ENCODE measurements at places on chromosomes 6 and 20.

DNA sequence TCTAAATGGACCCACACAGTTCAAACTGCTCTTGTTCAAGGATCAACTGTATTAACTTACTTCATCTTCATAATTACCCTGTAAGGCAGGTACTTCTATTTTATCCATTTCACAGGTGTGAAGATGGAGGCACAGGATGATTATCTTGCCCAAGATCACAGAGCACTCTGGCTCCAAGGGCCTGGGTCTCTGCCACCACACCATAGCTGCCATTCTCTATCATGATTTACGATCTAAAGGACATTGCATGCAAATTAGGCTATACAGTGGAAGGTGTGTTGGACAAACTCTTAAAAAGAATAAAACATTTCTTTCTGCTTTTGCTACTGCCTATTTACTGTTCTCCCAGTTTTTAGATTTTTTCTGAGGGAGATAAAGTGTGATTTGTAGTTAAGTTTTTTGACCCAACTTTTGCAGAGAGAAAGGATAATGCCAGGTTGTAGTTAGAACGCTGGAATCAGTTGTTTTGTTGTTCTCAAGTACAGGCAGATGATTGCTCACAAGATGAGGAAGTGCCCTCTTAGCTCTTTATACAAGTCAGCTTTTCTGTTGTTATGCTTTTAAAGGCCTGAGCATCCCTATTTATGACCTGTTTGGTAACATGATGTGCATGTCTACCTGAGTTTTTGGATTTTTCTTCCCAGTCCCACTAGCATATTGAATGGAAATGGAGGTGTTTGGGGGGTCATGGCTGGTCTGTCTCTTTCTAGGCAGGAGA lies 247.9 kb downstream of the ZFAND3 start:
- no peak overlapping the region for H3K27ac ChIP-seq
- no peaks in the 10 kb centered on the region for H3K4me1 ChIP-seq
- peaks cover 9% of the 10 kb centered on the region for H3K36me3 ChIP-seq
- DNase-seq: no peak
- no peaks in the 10 kb centered on the region for H3K27me3 ChIP-seq

- no peaks in the 10 kb centered on the region for H3K36me3 ChIP-seq
- no peak for DNase-seq
- no peaks in the 10 kb centered on the region for H3K4me1 ChIP-seq
- H3K27ac ChIP-seq: no peak overlapping the region
These were observed 204.2 kb downstream of the TBC1D7 start for GRCh38 chr6:13124131-13124530.

DNA sequence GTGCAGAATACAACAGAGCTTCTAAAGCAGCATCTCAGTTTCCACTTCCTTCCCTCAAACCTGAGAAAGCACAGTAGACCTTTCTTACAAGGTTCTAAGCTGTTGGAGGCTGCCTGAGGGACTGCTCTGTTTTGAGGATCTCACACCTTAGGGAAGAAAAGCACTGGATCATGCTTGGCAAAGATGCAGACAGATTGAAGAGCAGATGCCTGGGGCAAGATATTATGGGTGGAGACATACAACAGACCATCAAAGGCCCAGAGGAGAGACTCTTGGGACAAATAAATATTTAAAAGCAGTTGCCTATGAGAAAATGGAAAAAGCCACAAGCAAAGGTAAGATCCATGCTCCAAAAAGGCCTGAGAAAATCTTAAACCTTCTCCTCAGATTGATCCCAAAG lies 6.2 kb downstream of the ZNF337 start:
- DNase-seq: no peak
- H3K36me3 ChIP-seq: peaks cover 5% of the 10 kb centered on the region
- H3K27ac ChIP-seq: no peak overlapping the region
- H3K4me1 ChIP-seq: peaks cover 1% of the 10 kb centered on the region

GRCh38 chr6:43687079-43687436 lies 533 bp downstream of the MRPS18A start:
- H3K27ac ChIP-seq: peak overlapping the region; percentile 80
- peaks cover 8% of the 10 kb centered on the region for H3K4me1 ChIP-seq
- no peak for DNase-seq
- no peaks in the 10 kb centered on the region for H3K36me3 ChIP-seq

GRCh38 chr6:20997143-20997769 lies 463.0 kb downstream of the CDKAL1 start:
- no peak for DNase-seq
- no peaks in the 10 kb centered on the region for H3K4me1 ChIP-seq
- no peaks in the 10 kb centered on the region for H3K36me3 ChIP-seq

DNA sequence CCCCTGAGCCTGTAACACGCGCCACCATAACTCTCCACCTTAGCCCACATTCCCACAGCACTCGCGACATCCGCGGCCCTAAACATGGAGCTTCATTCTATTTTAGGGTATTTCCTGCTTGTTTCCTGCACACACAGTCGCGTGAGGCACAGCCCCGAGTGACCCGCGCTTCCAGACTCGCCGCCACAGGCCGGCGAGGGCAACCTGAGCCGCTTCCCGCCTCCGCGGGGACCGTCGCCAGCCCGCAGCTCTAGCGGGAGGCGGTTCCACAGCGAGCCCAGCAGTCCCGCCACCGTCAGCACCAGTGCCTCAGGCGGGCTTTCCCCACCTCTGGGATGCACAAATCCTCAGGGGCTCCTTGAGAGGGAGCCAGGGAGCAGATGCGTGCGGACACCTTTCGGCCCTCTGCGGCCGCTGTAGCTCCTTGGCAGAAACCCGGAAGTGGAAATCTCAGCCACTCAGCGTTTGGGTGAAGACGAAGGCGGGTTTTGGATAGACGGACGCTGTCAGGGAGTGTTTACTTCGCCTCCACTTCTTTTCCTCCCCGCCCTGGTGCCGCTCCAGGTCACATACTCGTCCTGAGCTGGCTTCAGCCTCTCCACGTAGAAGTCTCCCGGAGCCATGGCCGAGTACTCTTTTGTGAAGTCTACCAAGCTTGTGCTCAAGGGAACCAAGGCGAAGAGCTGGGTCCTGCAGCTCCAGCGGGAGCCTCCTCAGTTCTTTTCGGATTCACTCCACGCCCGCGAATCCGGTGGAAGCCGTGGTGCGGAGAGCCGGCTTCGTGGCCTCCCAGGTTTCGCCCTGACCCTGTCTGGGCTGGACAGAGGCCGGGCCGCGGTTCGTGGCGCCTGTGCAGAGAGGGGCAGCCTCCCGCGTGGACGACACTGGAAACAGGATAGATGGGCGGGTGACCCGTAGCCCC lies 2177.4 kb upstream of the DEFB115 start:
- H3K27me3 ChIP-seq: no peaks in the 10 kb centered on the region
- DNase-seq: no peak
- H3K4me1 ChIP-seq: no peaks in the 10 kb centered on the region
- H3K36me3 ChIP-seq: no peaks in the 10 kb centered on the region
- peak overlapping the region; percentile 50 for H3K4me3 ChIP-seq
- H3K27ac ChIP-seq: no peak overlapping the region

DNA sequence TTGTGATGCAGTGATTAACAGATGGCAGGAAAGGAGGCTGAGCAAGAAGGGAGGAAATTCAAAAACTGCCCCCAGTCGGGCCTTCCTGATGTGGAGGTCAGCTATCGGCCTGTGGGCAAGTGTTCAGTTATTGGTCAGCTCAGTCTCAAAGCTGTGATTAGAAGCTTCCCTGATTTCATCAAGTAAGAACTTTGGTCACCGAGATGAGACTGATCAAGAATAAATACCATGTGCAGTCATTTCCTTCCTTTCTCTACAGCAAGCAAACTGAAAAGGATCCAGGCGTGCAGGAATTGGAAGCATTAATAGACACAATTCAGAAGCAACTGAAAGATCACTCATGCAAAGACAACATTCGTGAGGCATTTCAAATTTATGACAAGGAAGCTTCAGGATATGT lies 69.7 kb downstream of the EFHC1 start:
- peaks cover 2% of the 10 kb centered on the region for H3K36me3 ChIP-seq
- H3K4me1 ChIP-seq: no peaks in the 10 kb centered on the region
- no peak for DNase-seq

DNA sequence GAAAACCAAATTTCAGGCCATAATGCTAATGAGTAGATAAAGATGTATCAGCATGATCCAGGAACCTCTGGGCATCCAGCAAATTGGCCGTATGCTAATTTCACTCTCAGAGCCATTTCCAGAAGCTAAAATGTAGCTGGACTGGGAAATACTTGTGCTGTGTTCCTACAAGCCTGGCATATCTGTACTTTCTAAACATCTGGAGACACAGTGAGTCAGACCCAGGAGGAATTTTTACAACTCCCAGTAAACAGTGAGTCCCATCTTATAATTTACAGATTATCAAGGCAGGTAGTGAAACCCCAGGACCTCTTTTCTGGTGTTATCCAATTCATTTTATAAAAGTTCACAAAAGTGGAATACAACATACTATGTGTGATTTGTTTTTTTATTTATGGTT lies 683.0 kb upstream of the ADGRB3 start:
- no peak overlapping the region for H3K27ac ChIP-seq
- H3K4me3 ChIP-seq: no peak overlapping the region
- H3K36me3 ChIP-seq: no peaks in the 10 kb centered on the region
- no peak for DNase-seq

GRCh38 chr6:156311291-156311690 lies 465.9 kb upstream of the ARID1B start:
- no peak overlapping the region for H3K27ac ChIP-seq
- no peak for DNase-seq
- H3K4me3 ChIP-seq: no peak overlapping the region
- no peaks in the 10 kb centered on the region for H3K36me3 ChIP-seq
- no peaks in the 10 kb centered on the region for H3K4me1 ChIP-seq
- no peaks in the 10 kb centered on the region for H3K27me3 ChIP-seq

- no peaks in the 10 kb centered on the region for H3K36me3 ChIP-seq
- H3K27ac ChIP-seq: no peak overlapping the region
- H3K27me3 ChIP-seq: peaks cover 100% of the 10 kb centered on the region
- H3K4me1 ChIP-seq: peaks cover 18% of the 10 kb centered on the region
- peak overlapping the region; percentile 44 for H3K4me3 ChIP-seq
These were observed 9.2 kb upstream of the TBX18 start for GRCh38 chr6:84773431-84774156.

- no peak for DNase-seq
- H3K27ac ChIP-seq: no peak overlapping the region
- no peaks in the 10 kb centered on the region for H3K36me3 ChIP-seq
- no peaks in the 10 kb centered on the region for H3K4me1 ChIP-seq
- no peak overlapping the region for H3K4me3 ChIP-seq
These were observed 363.9 kb downstream of the TAF4 start for GRCh38 chr20:61701802-61702201.

- H3K27ac ChIP-seq: no peak overlapping the region
- no peak overlapping the region for H3K4me3 ChIP-seq
- DNase-seq: no peak
- H3K27me3 ChIP-seq: no peaks in the 10 kb centered on the region
- no peaks in the 10 kb centered on the region for H3K36me3 ChIP-seq
These were observed 6.7 kb upstream of the KLHL31 start for GRCh38 chr6:53672237-53672636.

- no peaks in the 10 kb centered on the region for H3K36me3 ChIP-seq
- H3K4me1 ChIP-seq: peaks cover 3% of the 10 kb centered on the region
- no peaks in the 10 kb centered on the region for H3K27me3 ChIP-seq
These were observed 25.5 kb downstream of the DDO start for GRCh38 chr6:110389689-110390382.

- H3K27ac ChIP-seq: no peak overlapping the region
- no peaks in the 10 kb centered on the region for H3K36me3 ChIP-seq
- no peak overlapping the region for H3K4me3 ChIP-seq
- no peaks in the 10 kb centered on the region for H3K27me3 ChIP-seq
These were observed 50.1 kb downstream of the OGFRL1 start for GRCh38 chr6:71338540-71339316.

DNA sequence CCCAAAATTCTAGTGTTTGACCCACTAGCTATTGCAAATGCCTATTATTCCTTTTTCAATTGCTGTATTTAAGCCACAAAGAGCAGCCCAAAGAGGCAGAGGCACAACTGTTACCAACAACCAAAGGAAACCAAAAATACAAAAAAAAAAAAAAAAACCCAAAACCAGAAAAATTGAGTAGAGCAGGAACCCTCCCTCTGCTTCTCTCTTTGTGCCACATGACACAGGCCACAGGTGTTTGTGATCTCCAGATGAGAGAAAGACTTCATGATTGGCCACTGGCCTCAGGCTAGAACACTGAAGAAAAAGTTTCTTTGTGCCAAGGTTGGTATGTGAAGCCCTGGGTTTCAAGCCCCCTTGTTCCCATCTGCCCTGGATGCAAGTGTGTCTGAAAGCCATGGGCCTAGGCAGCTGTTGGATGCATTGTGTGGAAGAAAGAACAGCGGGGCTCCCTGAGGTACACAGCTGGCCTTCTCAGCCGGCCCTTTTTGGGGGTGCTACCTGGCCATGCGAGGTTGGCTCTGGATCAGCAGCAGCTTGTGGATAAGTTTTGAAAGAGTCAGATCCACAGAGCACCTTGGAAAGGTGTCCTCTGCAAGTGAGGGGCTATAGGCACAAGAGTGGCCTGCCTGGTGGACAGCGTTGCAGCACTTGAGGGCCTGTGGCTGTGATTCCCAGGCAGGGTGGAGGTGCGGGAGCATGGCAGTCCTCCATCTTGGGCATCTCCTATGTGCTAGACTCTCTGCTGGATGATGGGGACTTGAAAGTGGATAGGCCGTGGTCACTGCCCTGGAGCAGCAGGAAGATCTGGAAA lies 204.5 kb downstream of the ZDHHC14 start:
- H3K36me3 ChIP-seq: no peaks in the 10 kb centered on the region
- no peak for DNase-seq
- no peaks in the 10 kb centered on the region for H3K4me1 ChIP-seq
- H3K27ac ChIP-seq: no peak overlapping the region

DNA sequence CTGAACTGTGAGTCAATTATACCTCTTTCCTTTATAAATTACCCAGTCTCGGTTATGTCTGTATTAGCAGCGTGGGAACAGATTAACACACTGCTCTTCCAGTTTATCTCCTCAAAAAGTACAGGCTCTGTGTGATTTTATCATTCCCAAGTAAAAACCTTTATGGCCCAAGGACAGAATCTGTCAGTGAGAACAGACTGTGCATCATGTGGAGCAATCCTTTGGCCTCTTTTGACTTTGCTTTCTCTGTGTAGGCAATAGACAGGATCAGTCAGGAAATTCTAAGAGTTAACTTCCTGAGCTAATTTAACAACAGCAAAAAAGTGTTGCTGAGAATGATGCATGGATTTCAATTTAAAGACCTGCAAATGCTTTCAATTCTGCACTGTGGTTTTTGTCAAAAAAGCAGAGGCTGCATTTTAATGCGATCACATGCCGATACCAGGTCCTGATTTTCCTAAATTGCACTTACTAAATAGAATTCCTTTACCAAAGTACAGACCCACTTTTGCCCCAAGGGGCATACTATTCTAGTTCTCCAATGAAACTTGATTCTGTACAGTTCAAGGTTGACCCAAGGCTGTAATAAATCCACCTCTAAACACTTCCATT lies 246.7 kb upstream of the MARCKS start:
- no peaks in the 10 kb centered on the region for H3K36me3 ChIP-seq
- no peak overlapping the region for H3K4me3 ChIP-seq

GRCh38 chr20:47125508-47125757 lies 230.8 kb downstream of the EYA2 start:
- H3K4me3 ChIP-seq: no peak overlapping the region
- H3K36me3 ChIP-seq: no peaks in the 10 kb centered on the region
- H3K4me1 ChIP-seq: no peaks in the 10 kb centered on the region
